Hematopoietic multipotent progenitor cell treated with erythropoietin and hydrocortisone succinate and interleukin-3 and kit ligand, for 15 days (in vitro differentiated cells): ENCODE measurements at places on chromosomes 3 and 15.
A peak's percentile ranks its signal among the peaks of the same experiment; 100 is the strongest.

- DNase-seq: no peak
These were observed 50.2 kb upstream of the FAM174B start for GRCh38 chr15:92705764-92706163.

DNA sequence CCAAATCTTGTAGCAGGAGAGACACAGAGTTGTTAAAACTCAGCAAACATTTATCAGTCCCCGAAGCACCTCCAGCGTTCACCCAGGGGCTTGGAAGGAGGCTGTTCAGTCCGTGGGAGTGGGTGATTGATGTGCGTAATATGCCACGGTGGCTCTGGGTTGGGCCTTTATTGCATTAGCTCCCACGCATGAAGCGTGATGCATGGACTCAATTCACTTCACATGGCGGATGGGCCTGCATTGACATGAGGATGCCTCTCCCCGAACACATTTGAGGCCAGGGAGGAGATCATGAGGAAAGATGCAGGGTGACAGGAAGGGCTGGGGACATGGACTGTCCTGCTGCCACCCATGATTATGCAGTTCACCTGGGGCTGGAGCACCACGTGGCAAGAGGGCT is 126.5 kb downstream of the FAM43A start:
- DNase-seq: no peak

DNA sequence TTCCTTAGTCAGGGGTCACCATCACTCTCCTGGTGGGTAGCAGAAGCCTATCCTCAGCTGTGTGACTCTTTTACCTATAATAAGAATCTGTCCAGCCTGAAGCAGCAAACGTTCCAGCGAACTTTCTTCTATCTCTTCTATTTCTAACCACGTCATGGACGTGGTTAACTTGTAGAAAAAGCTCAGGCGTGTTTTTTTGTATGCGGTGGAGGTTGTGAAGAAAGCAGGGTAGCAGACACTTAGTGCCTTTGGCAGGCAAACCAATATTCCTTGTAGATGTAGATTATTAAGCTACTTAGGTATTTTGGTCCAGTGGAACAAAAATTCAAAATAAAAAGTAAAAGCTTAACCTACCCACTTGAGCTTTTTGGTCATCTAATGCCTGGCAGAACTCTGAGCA is 31.8 kb upstream of the GPR171 start:
- DNase-seq: no peak

GRCh38 chr15:39920510-39921273 is 626 bp upstream of the GPR176 start:
- peak; percentile 81 for DNase-seq

- peak; percentile 34 for DNase-seq
These were observed 238.7 kb downstream of the ZPLD1 start for GRCh38 chr3:102673271-102674115.

- no peak for DNase-seq
These were observed 33.6 kb downstream of the INTS14 start for GRCh38 chr15:65577129-65577996.

GRCh38 chr15:58418135-58418534 is 13.7 kb upstream of the LIPC start:
- DNase-seq: no peak

GRCh38 chr3:44554626-44555592 is at the start of gene ZKSCAN7:
TSS of gene ZKSCAN7 (plus strand) at chr3:44555193. CDS start at chr3:44557048, 1,855 bp downstream.
- no peak for DNase-seq

GRCh38 chr3:183730361-183730760 is 32.8 kb downstream of the YEATS2 start:
- no peak for DNase-seq

DNA sequence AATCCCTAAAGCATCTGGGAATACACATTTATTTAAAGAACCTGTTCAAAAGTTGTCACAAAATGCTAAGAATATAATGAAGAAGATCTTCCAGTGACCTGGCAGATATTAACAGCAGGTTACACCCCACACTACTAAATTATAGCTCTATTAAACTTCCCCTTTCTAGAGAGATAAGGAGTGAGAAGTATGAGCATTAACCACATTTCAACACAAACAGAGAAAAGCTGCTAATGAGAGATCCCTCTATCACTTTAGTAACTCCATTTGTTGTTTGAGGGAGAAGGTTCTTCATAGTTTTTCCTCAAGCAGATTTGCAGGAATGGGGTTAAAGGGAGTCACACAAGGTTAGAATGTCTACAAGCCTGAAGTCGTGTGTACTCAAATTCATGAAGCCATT is 3.6 kb downstream of the COL8A1 start:
- no peak for DNase-seq

GRCh38 chr15:94703596-94703995 is 472.2 kb downstream of the MCTP2 start:
- no peak for DNase-seq

- DNase-seq: no peak
These were observed 30.0 kb upstream of the PPARG start for GRCh38 chr3:12258911-12259310.

- no peak for DNase-seq
These were observed 33.0 kb upstream of the ABHD17C start for GRCh38 chr15:80662129-80662528.
